ENCODE measurements at places on chromosomes 6 and 20.

GRCh38 chr20:3751675-3752385, 15.7 kb downstream of the ADISSP start:
- no peak for DNase-seq

DNA sequence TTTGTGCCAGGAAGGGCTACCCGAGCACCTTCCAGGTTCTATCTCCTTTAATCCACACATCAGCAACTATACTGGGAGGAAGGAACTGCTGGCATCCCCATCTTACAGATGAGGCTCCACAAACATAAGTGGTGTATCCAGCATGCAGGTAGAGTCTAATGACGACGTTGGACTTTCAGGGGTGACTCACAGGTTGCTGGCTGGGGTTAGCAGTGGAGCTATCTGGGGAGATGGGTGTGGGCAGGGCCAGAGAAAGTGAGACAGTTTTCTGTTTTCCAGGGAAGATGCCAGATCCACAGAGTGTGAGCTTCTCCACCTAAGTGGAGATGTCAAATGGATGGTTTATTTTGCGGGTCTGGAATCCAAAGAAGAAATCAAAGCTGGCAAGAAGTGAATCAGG, 31.8 kb downstream of the CDH22 start:
- no peak for DNase-seq

DNA sequence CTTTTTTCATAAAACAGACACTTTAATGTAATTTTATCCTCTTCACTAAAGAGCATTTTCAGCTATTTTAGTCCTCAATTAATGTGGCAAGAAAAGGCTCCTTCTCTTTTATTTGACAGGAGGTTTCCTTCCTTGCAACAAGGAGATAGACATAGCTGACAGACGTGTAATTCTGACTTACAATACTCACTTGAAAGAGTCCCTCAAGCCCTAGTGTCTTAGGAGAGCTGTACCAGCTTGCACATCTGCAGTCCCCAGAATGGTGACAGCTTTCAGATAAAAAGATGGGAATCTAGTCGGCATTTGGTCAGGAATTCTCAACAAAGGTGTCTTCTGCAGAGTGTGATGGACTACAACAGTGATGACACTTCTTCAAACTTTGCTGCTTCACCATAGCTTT, 603.7 kb upstream of the PTCHD4 start:
- DNase-seq: no peak

GRCh38 chr6:18132346-18132745, 9.9 kb upstream of the NHLRC1 start:
- DNase-seq: no peak

GRCh38 chr6:43878823-43879495, 108.9 kb downstream of the VEGFA start:
- DNase-seq: no peak

GRCh38 chr6:110037726-110038295, 59.7 kb downstream of the GPR6 start:
- DNase-seq: no peak

DNA sequence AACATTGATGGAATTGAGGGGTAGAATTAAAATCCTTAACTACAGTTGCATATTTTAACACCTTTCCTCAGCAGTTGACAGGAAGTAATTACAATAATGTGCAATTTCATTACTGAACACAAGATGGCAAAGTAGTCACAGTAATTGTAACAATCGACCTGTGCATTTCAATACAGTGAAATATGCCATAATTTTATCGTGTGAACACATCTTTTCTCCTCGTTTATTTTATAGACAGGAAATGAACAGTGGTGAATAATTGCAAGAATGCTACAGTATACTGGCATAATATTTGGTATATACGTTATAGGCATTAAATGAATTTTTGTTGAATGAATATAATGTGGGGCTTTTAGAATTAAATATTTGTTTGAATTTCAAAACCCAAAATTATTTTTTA, 25.0 kb downstream of the CYB5R4 start:
- peak; percentile 51 for DNase-seq

GRCh38 chr20:25695532-25696370, 902 bp downstream of the ZNF337 start:
- no peak for DNase-seq

GRCh38 chr20:62548471-62548870, 72.7 kb upstream of the GATA5 start:
- DNase-seq: no peak
